ENCODE measurements at places on chromosomes 5 and 9.

DNA sequence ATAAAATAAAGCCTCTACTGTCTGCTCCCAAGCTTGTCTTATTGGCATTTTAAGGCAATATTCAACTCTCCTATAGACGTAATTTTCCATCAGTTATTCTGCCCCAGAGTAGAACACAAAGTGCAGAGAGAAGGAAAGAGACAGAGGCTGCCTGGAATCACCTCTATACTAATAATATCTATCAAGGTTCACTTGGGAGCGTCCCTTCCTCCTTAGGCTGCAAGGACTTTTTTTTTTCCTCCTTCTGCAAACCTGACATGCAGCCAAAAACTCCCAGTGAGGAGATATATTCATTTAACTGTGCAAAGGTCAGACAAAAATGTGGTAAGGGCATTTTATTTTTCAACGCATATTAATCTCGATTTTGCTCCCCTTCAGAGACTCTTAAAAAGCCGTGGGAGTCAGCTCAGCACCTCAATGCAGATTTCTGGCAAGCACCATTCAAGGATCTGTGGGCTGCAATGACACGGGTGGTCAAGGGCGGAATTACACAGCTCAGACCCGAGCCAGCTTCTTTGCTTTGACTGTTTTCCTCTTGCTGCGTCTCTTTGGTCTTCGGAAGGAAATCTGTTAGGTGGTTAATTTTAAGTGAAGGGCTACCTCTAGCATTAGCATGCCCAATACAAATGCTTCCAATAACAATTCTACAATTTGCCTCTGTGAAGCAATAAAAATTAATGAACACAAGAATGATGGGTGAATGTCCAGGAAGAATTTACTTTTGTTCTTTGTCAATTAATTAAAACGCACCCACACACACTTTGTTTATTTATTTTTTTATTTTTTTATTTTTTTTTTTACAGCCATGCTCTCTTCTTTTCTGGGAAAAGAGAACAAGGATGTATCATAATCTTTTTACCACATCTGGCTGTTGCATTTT is 587.7 kb upstream of the GRAMD2B start:
- DNase-seq, result peak; percentile 31

GRCh38 chr9:4814913-4815312 is 22.2 kb downstream of the RCL1 start:
- DNase-seq, result no peak

- no peak for DNase-seq
These were observed 249.7 kb upstream of the MAP3K1 start for GRCh38 chr5:56565644-56566043.

- DNase-seq, result no peak
These were observed 47.0 kb upstream of the SELENOP start for GRCh38 chr5:42858687-42859086.

- DNase-seq, result no peak
These were observed 57.0 kb downstream of the TRPC7 start for GRCh38 chr5:136308212-136308795.

- DNase-seq, result no peak
These were observed 62.7 kb downstream of the SEMA4D start for GRCh38 chr9:89435071-89435823.

DNA sequence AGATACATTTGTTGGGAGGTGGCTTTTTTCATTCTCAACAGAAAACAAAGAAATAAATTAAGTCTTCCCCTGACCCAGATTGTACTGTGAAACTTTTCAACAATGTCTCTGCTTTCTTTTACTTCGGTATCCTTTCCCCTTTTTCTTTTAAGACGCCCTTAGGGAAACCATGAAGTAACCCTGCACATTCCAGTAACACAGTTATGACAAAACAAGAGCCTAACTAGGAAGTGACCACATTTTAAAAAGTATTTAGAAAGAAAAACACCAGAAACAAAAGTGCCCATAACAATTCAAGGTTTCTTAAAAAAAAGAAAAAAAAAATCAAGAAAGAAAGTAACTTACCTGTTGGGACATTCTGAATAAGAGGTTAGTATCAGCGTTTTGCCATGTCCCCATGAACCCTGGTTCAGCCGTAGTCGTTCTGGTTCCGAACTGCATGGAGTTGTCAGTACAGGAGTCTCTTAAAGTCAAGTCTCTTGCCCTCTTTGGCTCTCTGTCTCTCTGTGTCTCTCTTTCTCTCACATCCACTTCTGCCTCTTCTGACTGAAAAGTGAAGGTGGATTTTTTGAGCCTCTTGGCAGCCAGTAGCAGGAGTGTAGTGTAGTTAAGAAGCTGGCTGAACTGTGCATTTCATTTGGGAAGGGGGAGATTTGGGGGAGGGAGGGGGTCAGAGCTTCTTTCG is 142.9 kb downstream of the BNC2 start:
- peak; percentile 18 for DNase-seq

DNA sequence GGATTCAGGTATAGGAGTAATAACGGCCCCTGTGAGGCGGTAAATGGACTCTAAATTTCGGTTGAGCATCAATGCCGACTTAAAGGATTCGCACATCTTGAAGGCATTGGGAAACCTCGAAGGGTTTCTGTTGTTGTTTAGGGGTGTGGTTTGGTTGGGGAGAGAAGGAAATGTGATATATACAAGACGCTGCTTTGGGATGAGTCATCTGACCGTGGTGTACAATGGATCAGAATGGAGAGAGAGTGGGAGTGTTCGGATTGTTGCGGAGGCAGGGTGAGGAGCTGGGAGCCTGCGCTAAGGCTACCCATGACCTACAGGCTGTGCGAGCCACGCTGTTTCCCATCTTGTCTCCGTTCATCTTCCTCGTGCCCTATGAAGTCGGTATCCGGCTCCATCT is 60.4 kb upstream of the ERCC6L2 start:
- DNase-seq, result peak; percentile 61

- no peak for DNase-seq
These were observed 54.4 kb downstream of the HRH2 start for GRCh38 chr5:175712313-175712680.

- peak; percentile 95 for DNase-seq
These were observed 2.4 kb upstream of the TRIM7 start for GRCh38 chr5:181207214-181207959.

All from EL (cell line).